ENCODE measurements at places on chromosomes 12 and 14. TPM values are rescaled to one million over a fixed set of nuclear protein-coding genes. Genes with fewer than 3 reads are reported as not detected.
A peak's percentile ranks its signal among the peaks of the same experiment; 100 is the strongest.

DNA sequence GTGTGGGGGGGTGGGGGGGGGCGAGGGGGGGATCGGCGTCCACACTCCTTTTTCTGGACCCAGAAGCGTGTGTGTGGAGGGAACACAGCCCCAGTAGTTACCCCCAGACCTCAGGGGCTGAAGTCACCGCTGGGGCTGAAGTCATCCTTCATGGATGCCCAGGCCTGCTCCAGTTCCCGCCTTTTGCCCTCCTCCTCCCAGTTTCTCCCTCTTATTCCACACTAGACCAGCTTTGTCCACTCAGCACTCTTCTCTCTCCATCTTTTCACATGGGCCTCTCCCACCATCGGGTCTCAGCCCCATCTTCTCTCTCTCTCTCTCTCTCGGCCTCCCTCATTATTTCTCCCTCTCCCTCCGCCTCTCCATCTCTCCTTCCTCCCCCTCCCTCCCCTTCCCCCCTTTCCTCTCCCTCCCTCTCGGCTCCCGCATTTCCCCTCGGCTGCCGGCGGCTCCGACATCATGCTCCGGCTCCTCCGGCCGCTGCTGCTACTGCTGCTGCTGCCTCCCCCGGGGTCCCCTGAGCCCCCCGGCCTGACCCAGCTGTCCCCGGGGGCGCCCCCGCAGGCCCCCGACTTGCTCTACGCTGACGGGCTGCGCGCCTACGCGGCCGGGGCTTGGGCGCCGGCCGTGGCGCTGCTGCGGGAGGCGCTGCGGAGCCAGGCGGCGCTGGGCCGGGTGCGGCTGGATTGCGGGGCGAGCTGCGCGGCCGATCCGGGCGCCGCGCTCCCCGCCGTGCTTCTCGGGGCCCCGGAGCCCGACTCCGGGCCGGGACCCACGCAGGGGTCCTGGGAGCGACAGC lies at the start of gene P3H3:
P3H3 (plus strand) TSS at position 426 of the 799 bp plus-strand sequence; CDS start at position 460, 34 bp downstream.
- DNase-seq: peak; percentile 39

GRCh38 chr14:54580933-54581332 lies 14.0 kb downstream of the SAMD4A start:
- DNase-seq: no peak

DNA sequence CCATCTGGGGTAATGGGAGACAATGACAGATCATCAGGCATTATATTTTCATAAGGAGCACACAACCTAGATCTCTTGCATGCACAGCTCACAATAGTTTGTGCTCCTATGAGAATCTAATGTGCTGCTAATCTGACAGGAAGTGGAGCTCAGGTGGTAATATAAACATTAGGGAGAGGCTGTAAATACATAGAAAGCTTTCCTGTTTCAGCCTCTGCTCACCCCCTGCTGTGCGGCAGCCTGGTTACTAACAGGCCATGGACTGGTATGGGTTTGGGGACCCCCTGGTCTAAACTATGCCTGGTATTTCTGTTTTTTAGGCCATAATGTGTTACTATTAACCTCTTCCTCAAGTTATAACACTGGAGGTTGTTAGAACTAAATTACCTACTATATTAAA lies 1373.7 kb downstream of the LRFN5 start:
- DNase-seq: no peak

DNA sequence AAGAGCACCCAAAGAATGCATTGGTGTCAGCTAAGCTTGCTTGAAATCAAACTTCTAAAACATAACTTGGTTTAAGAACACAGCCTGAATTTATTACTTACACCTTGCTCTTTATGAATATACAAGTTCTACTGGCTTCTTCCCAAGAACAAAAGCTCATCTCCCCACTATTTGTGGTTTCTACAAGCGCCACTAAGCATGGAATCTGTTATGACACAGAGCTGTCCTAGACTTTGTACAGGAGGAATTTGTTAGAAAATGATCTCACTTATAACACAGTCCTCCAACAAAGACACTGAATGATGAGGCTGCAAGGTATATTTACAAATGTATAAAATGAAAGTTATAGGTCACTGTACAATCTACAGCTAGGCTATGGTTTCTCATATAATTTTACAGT lies 452.1 kb downstream of the BCAT1 start:
- no peak for DNase-seq

GRCh38 chr12:64625243-64626077 lies 15.2 kb downstream of the RASSF3 start:
- peak; percentile 61 for DNase-seq

DNA sequence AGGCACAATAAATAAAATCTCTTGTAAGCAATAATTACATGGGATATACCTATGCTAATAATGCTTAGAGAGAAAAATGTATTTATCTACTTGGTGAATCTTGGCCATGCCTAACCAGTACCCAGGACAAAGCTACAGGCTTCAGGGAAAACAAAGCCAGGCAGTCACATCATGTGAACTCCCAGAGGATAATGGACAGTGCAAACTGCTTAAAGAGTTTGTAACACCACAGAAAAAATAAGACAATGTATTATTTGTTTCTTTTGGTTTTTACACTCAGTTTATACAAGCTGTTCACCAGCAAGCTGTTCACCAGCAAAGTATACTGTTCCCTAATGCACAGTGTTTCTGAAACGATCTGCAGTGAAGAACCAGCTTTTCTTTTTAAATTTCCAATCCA lies 38.0 kb downstream of the DICER1 start:
- DNase-seq: no peak

- DNase-seq: no peak
Measured at GRCh38 chr12:18823461-18823860, 85.5 kb downstream of the CAPZA3 start.

DNA sequence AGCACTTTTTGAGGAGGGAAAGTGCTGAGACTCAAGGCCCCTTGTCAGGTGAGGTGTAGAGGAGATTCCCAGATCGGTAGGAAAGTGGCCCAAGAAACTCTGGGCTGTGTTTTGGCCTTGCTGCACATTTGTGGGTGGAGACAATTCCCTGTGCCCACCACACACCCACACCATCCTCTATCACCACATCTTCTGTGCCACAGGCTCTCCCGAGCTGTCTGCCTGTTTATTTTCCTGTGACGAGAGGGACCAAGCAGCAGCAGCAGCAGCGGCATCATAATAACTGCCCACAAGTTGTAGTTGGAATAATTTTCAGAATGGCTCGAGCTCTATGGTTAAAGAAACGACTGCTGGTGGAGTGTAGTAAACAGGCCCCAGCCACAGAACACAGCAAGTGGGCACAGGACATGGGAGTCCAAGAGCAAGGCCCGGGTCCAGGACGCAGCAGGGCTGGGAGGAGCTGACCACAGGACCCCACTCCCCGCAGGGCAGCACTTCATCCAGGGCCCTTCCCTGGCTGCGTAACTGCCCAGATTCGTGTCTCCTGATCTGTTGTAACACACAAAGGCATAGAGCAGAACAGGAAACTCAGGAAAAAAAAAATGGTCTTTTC lies 55.6 kb upstream of the BCL2L14 start:
- no peak for DNase-seq

GRCh38 chr12:43848786-43849185 lies 12.9 kb downstream of the TMEM117 start:
- DNase-seq: no peak

GRCh38 chr14:85421186-85421877 lies 108.6 kb upstream of the FLRT2 start:
- no peak for DNase-seq

DNA sequence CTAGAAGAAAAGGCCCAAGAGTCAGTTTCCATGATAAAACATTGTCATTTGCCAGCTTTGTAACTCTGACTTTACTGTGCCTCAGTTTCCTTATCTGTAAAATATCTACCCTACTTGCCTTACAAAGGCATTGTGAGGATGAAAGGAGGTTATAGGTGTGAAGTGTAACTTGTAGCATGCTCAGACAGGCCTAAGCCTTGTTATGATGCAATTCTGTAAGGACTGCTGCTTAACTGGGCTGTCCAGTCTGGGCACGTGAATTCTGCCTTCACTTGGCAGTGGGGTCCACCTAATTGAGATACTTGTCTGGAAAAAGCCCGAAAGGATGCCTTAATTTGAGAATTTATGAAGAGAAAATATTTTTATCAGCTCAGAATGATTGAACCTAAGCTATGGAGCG lies 114.5 kb upstream of the DYRK2 start:
- DNase-seq: no peak

DNA sequence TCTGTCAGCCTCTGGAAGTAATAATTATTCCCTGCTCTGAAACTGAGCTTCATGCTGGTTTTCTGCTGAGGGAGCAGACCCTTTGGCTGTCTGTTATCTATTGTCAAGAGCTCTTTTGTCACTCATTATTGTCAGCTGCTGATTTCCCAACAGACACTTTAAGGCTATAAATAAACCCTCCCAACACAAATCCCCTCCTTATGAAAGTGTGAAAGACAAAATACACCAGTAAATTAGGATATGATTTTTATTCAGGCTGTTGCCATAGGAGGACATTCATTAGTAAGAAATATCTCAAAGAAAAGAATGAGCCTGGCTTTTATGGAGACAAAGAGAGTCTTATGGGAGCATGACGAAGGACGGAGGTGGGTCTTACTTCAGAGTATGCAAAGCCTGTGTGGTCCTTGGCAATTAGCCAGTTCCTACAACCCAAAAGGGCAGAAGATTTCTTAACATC lies 180.8 kb downstream of the CRADD start:
- DNase-seq: no peak

GRCh38 chr12:68109444-68110217 lies 49.9 kb downstream of the IFNG start:
- DNase-seq: no peak

DNA sequence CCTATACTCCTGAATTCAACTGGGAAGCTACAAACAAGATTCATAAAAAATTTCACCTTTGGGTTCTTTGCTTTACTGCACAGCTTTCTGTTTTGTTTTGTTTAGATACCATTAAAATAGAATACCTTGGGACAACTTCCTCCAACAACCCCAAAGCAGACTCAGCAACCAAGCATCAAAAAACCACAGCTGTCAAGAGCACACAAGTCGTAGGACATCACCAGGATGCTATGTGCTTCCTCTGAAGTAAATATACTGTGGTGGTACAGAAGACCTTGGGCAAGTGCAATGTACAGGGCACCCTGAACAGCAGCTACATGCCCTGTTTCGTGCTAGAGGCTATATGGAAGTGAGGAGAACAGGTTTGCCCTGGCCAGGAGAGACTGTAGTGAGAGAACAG lies 359.3 kb downstream of the BCL11B start:
- DNase-seq: no peak

DNA sequence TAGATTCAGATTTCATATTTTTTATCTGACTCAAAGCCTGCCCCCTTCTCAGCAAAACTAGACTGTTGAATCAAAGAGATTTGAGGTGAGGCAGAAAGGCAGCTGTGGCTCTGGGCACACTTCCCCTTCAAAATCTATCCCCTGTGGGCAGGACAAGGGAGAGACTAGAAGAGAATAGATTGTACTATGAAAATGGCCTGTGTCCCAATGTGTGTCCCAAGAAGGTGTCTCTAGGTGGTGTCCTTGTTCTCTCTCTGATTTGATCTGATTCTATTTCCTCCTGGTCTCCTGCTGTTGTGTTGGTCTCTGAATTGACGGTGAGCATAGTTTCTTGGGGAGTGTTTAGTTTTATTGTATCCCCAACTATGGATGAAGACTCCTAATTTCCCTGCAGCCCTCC lies 565.8 kb upstream of the ATP2B1 start:
- no peak for DNase-seq

GRCh38 chr12:100490056-100490455 lies 16.4 kb downstream of the NR1H4 start:
- no peak for DNase-seq

DNA sequence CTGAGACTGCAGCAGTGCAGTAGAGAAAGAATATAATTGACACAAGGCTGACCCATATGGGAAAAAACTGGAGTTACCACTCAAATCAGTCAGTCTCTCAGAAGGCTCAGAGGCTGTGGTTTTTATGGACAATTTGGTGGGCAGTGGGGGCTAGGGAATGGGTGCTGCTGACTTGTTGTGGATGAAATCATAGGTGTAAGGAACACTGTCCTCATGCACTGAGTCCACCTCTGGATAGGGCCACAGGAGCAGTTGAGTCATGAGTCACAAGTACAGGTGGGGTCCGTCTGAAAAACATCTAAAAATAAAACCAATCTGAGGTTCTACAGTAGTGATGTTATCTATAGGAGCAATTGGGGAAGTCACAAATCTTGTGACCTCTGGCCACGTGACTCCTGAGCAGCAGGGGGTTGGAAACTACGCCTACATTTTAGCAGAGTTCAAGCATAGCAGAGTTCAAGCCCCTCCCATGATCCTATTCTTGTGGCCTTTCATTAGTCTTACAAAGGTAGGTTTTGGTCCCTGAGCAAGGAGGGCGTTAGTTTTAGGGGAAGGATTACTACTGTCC lies 18.1 kb upstream of the SGPP1 start:
- DNase-seq: no peak

DNA sequence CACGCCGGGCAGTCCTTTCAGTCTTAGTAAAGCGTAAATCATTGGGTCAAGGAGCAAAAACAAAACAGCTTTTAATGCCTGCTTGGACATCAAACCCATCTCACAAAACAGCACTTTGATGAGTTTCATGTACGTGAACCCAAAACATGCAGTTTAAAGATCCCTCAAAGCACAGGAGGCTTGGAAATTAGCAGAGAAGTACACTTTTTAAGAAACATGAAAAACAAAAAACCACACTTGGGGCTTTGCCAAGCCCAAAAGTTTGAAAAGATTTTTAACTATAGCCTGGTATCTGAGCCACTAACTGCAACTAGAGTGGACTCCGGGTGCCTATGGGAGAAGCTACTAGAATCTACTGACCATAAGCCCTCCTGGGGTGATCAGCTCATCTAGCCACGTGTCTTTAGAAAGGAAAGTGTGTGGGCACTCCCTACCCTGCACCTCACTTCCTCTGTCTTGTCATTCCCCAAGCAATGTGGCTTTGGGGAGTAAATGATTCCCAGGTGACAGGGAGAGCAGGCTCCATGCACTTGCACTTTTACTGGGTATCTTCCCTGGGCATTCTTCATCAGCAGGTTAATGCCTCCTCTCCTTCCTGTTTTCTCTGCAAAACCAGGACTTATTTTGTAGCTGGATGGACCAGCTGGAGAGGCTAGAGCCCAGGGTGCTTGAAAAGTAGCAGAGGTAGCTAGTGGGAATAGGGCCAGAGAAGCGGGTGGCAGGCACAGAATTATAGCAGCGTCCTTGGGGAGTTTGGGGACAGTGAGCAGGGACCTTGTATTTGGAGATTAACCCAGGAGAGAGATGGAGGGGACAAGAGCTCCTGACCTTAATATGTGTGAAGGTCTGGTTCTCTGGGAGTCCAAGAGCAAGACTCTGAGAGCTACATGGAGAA lies 339.3 kb downstream of the BCL11B start:
- DNase-seq: no peak

- DNase-seq: peak; percentile 95
Measured at GRCh38 chr12:65308601-65309071, 30.2 kb downstream of the MSRB3 start.

OAS3 gene
- 5.4 TPM for total RNA-seq

GALNT16 gene
- under 0.01 TPM for total RNA-seq

ADGRD1 gene
- total RNA-seq: 0.20 TPM

TAS2R14 gene
- total RNA-seq: 0.87 TPM

VWF gene
- 496 TPM for total RNA-seq

SMARCD1 gene
- 41.9 TPM for total RNA-seq

GSKIP gene
- 22.6 TPM for total RNA-seq

WNT1 gene
- total RNA-seq: not detected

CLSTN3 gene
- 12.9 TPM for total RNA-seq

CCDC196 gene
- not detected for total RNA-seq

ST8SIA1 gene
- under 0.01 TPM for total RNA-seq

RTN1 gene
- total RNA-seq: under 0.01 TPM

BMP4 gene
- total RNA-seq: 48.2 TPM

CHMP4A gene
- total RNA-seq: 16.3 TPM

KRT77 gene
- not detected for total RNA-seq

Measured in lung microvascular endothelial cell (primary cell).